ENCODE measurements at places on chromosomes 7 and 10.

GRCh38 chr7:145902123-145902522, 214.5 kb upstream of the CNTNAP2 start:
- DNase-seq: no peak

DNA sequence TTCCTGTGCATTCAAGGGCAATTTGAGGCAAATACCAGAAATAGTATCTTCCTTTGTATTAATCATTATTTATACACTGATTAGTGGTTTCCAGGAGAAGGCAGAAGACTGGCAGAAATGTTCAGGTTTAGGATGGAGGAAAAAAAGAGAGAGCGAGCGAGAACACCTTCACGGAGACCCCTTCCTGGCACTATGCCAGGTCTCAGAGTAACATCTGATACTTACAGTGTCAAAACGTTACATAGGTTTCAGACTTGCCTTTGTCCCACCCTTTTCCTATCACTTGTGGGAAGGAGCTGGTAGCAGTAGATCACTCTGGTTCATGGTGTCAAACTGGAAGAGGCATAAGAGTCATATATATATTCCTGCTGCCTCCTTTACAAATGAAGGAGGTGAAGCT, 652 bp downstream of the OR2A12 start:
- DNase-seq: no peak

- DNase-seq: no peak
Observed at GRCh38 chr10:35487336-35488034, 117.7 kb upstream of the GJD4 start.

- DNase-seq: no peak
Observed at GRCh38 chr10:104388830-104389229, 35.2 kb downstream of the CFAP58 start.

GRCh38 chr10:101123815-101124617, 7.1 kb upstream of the TLX1 start:
- no peak for DNase-seq

DNA sequence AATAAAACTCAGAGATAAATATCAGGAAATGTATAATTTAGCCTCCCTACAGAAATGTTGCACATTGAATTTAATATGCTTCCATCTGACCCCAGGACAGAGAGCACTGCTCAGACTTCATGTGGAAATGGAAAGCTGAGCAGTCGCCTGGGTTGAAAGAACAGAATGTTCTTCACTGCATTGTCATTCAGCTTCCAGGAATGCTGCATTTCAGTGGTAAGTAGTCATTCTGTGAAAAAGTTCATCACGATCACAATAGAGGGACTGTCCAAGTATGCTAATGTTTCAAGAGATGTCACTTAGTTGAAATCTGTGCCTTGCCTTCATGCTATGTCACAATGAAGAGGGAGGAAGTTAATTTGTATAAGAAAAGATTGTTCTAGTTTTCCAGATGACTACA, 147.3 kb downstream of the NRCAM start:
- DNase-seq: no peak

GRCh38 chr7:27182285-27182841, 2.7 kb downstream of the HOXA11 start:
- no peak for DNase-seq

DNA sequence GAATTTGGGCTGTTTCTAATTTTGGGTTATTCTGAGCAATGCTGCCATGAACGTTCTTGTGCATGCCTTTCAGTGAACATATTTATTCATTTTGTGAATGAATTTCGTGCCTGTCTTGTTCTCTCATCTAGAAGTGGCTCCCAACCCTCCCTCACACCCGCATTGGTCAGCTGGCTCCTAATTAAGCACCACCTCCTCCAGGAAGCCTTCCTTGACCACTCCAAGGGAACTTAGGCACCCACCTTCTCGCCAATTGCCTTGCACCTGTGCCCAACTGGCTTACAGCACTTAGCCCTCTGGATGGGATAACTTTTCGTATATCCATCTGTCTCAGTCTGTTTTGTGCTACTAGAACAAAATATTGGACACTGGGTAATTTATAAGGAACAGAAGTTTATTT, 107.1 kb downstream of the MYL10 start:
- DNase-seq: no peak

DNA sequence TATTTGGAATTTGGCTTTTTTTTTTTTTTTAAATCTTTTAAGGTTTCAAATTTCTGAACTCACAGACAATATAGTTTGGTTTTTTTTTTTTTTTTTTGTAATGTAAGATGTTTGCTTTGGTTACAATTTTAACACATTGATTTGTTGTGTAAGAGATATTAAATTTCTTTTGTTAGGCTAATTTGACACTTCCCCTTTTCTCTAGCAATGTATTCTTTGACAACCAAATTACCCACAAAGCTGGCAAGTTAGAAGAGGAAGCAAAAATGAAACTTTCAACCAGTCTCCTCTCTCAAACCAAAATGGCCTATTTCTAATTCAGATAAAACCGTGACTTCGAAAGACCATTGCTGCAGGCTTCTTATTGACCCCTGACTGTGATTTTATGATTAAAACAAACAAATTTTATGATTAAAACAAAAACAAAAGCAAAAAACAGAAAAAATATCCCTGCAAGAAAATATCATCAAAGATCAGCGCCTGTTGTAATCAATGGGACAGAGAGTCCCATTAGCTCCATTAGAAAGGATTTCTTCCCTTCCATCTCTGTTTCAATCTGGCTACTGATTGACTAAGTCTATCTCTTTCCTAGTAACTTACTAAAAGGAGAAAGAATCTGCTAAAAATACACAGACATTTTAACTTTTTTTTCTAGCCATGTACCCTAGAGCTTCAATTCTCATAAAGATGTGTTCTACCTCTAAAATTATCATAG, 489.2 kb downstream of the MDFIC start:
- DNase-seq: no peak

DNA sequence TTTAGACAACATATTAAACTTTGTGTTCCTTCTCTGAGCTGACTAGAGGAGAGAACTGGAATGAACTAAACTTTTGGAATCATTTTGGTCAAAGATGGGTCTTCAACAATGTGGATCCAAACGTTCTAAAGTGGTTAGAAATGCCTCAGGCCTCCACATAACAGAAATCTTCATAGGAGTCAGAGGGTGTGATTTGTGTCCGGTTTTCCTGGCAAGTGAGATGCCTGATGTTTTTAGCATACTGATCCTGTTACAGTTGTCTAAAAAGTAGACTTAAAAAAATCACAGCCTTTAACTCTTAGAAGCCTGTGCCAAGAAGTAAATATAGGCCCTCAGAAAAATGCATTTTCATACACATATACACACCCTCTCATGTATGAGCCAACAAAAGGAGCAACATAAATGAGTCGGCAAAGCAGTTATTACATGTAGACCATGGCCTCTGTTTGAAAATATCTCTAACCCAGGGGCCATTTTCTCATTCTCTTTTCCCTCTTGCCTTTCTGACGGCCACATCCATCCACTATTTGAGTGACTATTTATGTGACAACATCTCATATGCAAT, 64.5 kb downstream of the ST7 start:
- DNase-seq: no peak
